ENCODE measurements at places on chromosomes 16 and 17.

GRCh38 chr16:12618515-12618914, 185.2 kb downstream of the CPPED1 start:
- no peak for DNase-seq

GRCh38 chr17:69485901-69486643, 71.6 kb downstream of the MAP2K6 start:
- no peak for DNase-seq

GRCh38 chr16:76946879-76947278, 244.1 kb upstream of the MON1B start:
- DNase-seq: no peak

DNA sequence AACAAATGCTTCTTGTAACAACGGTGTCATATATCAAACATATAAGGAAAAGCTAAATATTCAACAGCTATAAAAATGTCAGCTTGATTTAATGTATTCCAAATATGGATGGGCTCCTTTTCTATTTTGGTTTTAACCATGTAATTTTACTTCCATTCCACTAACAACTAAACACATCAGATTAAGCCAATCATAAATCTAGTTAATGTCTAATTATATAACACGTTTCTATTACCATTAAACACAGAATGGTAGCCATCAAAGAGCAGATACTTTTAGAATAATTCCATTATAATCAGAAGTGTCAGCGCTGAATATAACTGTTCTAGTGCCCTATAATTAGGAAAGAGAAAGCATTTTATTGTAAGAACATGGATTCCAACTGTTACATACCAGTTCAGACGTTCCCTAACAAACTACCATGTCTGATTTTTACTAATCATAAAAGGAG, 10.0 kb downstream of the CMC2 start:
- DNase-seq: no peak

DNA sequence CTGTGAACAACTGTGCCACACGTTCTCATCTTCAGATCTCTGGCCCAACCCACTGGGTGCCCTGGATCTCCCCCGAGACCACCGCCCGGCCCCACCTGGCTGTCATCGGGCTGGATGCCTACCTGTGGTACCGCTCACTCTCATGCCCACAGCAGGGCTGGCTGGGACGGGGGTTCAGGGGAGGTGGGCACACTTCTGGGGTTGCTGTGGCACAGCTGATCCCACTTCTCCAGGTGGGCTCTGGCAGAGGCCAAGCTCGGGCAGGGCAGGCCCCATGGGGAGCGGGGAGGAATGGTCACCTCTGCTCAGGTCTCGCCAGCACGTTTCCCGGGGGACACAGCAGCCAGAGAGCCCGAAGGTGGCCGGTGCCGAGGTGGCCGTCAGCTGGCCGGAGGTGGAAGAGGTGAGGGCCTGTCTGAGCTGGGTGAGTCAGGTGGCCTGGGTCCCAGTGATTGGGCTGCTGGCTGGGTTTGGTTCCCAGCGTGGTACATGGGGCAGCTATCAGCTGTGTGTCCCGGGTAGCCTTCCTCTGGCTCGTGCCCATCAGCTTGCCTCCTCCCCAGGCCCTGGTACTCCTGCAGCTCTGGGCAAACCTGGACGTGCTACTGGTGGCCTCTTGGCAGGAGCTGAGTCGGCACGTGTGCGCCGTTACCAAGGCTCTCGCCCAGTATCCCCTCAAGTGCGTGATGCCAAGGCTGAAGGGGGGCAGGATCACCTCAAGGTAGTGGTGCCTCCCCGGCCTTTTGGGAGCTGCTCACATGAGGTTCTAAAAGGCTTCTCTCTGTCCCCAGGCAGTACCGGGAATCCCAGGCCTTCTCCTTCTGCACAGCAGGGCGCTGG, 2.3 kb upstream of the MRPS34 start:
- no peak for DNase-seq

DNA sequence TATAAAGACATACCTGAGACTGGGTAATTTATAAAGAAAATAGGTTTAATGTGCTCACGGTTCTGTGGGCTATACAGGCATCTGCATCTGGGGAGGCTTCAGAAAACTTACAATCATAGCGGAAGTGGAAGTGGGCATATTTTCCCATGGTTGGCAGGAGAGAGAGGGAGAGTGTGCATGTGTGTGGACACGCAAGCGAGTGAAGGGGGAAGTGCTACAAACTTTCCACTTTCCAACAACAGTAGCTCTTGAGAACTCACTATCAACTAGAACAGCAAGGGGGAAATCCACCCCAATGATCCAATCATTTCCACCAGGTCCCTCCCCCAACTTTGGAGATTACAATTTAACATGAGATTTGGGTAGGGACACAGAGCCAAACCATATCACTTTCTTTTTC, 11.1 kb downstream of the TAOK1 start:
- DNase-seq: no peak

DNA sequence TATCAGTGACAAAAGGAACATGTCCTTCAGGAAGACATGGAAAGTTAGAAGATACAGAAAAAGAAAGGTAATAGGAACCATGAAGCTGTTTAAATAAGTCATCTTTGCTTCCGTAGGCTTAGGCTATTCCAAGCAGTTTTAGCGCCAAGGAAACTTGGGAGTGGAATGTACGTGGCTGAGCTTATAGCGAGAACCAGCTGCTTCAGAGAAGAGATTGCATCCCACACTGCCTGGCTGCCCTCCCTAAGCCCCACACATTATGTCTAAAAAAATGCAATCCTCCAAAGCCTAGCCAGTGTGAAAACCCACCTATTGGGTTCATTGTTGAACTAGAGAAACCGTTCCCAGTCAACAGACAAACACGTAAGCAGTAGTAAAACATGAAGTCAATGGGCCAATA, 149.9 kb downstream of the SLC39A11 start:
- DNase-seq: no peak
